Naive thymus-derived CD4-positive, alpha-beta T cell (primary cell): ENCODE measurements at places on chromosomes 6 and 20. TPM values are rescaled to one million over a fixed set of nuclear protein-coding genes. Genes with fewer than 3 reads are reported as not detected.

HLA-DOA gene
- 4.0 TPM for total RNA-seq

HDGFL1 gene
- total RNA-seq: not detected in 2 replicates

PDE7B gene
- 15.5 and 18.7 TPM in 2 replicates for total RNA-seq

POU5F1 gene
- not detected for total RNA-seq

SAMD5 gene
- total RNA-seq: not detected in 2 replicates

SEMG1 gene
- not detected for total RNA-seq

COL10A1 gene
- total RNA-seq: not detected in 2 replicates

SERPINB6 gene
- total RNA-seq: 19.7 and 19.8 TPM in 2 replicates

MYLIP gene
- 155 TPM for total RNA-seq

IFNGR1 gene
- 90.7 TPM for total RNA-seq

TP53TG5 gene
- total RNA-seq: 0.48 TPM

COQ3 gene
- total RNA-seq: 5.1 TPM
